SHP77 treated with DMSO at 0.1 percent for 48 hours (cell line): ENCODE measurements at places on chromosomes 6 and 20.

DNA sequence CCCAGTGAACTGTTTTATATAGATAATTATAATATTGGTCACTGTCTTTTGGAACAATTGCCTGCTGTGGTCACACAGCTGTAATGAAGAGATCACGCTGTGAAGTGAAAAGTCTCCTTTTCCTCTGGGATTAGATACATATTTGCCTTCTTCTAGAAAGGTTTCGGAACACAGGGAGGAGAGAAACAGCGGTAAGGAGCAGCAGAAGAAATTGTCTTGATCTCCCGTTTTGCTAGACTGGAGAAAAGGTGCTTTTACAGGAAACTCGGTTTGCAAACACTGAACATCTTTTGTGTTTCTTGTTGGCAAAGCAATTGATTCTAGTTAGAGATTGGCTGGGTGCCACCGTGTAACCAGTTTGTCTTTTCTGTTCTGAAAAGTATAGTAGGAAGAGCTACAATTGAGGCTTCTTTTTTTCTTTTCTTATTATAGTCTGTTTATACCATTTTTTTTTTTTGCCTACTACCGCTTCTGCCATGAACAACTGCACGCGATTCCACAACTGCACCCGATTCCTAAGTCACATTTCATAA, 404.1 kb upstream of the ID4 start:
- DNase-seq: no peak

DNA sequence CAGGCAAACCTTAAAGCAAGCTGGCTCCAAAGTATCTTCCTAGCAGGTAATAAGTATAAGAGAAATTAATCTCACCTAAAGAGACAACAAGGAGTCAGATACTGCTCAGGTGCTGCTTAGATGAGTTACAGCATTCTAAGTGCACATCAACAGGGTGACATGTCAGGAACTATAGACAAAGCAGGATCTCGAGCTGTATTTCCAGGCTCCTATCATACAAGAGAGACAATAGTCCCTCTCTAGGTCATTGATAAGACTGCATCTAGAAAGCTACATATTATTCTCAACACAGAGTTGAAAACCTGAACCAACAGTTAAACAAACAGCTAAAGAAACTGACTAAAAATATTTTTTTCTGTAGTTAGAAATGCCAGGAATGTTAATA, 3.9 kb downstream of the PTPRK start:
- no peak for DNase-seq

DNA sequence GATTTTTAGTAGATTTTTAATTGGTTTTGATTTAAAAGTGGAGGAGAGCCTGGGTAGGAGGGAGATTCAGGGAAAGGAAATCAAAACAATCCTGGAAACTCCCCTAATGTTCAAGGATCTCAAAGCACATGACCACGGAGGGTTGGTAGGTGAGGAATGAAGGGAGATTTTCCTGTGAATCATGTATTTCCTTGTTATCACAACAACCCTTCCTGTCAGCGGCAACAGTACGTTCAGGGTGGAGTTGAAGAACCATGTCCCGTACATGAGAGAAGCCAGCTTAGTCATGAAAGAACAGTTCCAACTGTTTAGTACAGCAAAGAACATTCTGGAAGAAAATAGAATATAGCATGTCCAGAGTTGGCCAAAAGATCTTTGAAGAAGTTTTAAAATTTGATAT, 79.4 kb upstream of the SCAF8 start:
- no peak for DNase-seq

DNA sequence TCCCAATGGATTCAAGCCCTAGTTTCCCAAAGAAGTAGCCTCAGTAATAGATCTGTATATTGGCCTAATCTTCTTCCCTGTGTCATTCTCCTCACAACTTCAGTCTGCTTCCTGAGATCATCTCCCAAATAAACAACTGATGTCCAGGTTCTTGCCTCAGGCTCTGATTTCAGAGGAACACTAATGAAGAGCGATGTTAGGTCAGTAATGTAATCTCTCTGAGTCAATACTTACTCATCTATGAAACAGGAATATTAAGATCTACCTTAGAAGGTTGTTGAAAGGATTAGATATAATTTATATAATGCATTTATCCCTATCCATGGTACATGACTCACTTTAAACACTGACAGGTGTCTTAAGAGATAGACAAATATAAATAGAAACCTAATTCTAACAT, 246.0 kb upstream of the FLRT3 start:
- DNase-seq: no peak

- DNase-seq: no peak
These were observed 274.3 kb downstream of the COL12A1 start for GRCh38 chr6:74931558-74931957.

GRCh38 chr20:17643531-17644188, 38.4 kb downstream of the RRBP1 start:
- no peak for DNase-seq

GRCh38 chr20:2179233-2179580, 77.6 kb downstream of the STK35 start:
- no peak for DNase-seq

GRCh38 chr6:43547222-43547621, 28.6 kb downstream of the XPO5 start:
- DNase-seq: no peak
